Hindlimb muscle (tissue), 1 donor: ENCODE measurements at places on chromosomes 3 and 15. TPM values are rescaled to one million over a fixed set of nuclear protein-coding genes. Genes with fewer than 3 reads are reported as not detected.
A peak's percentile ranks its signal among the peaks of the same experiment; 100 is the strongest.

DNA sequence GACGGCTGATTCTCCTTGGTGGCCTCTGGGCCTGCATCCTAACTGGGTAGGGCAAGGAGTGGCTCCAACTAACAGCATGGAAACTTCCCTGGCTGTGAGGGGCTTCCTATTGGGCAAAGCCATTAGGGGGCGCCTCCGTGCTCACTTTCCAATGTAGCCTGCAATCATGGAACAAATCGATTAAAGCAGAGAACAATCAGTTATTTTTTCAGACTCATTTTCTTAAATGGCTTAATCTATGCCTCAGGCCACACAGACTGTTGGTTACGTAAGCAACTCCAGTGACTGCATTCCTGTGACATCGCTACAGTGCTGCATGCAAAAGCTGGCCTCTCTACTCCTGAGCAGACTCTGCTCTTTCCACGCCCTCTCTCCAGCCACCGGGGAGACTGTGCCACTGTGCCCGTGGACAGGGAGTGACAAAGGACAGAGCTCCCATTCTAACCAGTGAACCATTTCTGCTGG is 278.9 kb downstream of the KLF13 start:
- DNase-seq: no peak

DNA sequence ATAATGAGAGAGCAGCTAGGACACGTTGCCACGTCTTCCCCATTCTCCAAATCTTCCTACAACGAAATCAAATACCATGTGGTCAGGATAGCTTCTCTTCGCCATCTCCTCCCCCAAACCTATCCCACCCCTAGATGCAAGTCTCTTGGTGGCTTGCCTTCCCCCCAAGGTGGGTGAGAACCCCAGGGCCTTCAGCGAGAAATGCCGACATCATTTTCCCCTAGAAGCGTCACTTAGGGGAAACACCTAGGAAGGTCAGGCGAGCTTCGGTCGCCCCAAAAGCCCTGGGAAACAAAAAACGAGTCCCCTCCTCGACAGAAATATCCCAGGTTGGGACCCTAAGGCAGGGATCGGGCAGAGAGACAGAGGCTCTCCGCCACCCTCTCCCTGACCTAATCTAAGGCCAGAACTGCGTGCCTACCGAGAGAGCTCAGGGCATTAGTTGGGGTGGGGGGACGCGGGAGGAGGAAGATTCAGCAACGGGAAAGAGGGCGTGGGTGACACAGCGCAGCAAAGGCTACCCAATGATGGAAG is 502 bp downstream of the DPH3 start:
- DNase-seq: no peak

- no peak for DNase-seq
Measured at GRCh38 chr15:28023933-28024888, 74.9 kb downstream of the OCA2 start.

Gene TP63
- 17.1 TPM for polyA plus RNA-seq

Gene SNTN
- polyA plus RNA-seq: not detected

DNA sequence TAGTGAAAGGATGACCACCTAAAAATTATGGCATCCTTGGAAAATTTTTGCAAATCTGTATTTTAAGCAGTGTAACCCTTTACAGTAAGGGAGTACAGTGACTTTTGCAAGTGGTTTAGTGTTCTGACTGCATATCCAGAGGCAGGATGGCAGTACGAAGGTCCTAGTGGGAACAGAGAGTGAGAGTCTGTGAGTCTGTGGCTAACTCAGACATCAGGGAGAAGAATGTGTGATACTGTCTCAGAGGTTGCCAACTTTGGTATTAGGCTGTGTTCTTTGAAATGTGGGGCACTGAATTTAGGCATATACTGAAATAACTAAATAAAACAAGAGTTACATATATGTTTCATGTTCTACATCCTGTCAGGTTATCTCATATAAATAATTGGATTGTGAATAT is 25.7 kb downstream of the PRKCI start:
- DNase-seq: no peak

- no peak for DNase-seq
Measured at GRCh38 chr3:4983739-4984510, 4.7 kb downstream of the BHLHE40 start.

Gene PLAAT1
- 21.1 TPM for polyA plus RNA-seq

DNA sequence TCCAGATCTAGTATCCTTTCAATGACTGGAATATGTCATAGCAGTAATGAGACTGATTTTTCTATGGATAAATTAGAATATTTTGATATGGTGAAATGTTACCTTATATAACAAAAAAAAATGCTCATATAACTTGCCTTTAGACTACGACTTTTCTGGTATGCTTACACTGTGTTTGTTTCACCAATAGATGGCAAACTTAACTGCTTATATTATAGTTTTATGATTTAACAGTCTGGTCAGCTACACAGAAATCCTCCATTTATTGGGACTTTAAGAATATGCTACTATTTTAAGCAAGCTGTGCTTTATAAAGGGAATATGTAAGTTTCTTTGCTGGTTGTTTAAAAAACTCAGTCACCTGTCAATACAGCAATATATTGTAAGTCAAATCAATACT is 205.6 kb downstream of the VGLL3 start:
- DNase-seq: no peak

Gene STRIT1
- polyA plus RNA-seq: 24.2 TPM

- no peak for DNase-seq
Measured at GRCh38 chr3:100001526-100002270, 112.6 kb downstream of the FILIP1L start.

GRCh38 chr3:139006051-139006716 is at the start of gene PRR23A:
Gene PRR23A, minus strand, starts transcription at chr3:139006268. Its CDS starts 0 bp downstream, at chr3:139006268.
- no peak for DNase-seq

- DNase-seq: no peak
Measured at GRCh38 chr3:139933766-139934165, 1.2 kb upstream of the CLSTN2 start.

DNA sequence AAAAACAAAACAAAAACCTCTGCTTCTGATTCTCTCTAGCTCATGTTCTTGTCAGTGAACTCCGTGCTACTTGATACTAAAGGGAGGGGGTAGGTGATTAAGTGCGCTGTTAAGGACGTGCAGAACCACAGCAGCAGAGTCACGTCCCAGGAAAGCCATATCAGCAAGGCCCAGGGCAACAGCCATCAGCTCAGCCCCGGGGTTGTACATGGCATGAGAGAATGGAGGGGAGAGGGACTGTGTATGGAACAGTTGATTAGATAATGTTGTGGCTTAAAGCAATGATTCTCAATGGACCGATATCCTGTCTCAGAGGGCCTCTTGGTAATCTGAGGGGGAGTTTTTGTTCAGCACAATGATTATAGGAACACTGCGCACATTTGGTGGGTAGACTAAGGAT is 27.6 kb downstream of the C2CD4A start:
- DNase-seq: no peak

Gene LRRC2
- 5.9 TPM for polyA plus RNA-seq

- DNase-seq: no peak
Measured at GRCh38 chr3:167773584-167773983, 38.1 kb downstream of the SERPINI1 start.

Gene SMCO1
- polyA plus RNA-seq: 1.5 TPM

DNA sequence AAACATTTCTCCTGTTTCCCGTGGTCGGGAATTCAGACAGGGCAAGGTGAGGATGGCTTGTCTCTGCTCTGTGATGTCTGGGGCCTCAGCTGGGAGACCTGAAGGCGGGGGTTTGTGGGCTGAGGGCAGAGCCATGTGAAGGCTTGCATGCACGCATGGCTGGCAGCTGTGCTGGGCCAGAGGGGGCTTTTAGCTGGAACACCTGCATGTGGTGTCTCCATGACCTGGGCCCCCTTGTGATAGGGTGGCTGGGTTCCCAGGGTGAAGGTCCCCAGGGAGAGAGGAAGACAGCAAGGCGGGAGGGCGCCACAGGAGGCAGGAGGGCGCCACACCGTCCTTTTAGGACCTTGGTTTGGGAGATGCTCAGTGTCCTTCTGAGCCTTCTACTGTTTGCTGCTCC is 101.6 kb upstream of the PRR23E start:
- no peak for DNase-seq

- no peak for DNase-seq
Measured at GRCh38 chr3:62928256-62928655, 53.0 kb upstream of the CADPS start.

DNA sequence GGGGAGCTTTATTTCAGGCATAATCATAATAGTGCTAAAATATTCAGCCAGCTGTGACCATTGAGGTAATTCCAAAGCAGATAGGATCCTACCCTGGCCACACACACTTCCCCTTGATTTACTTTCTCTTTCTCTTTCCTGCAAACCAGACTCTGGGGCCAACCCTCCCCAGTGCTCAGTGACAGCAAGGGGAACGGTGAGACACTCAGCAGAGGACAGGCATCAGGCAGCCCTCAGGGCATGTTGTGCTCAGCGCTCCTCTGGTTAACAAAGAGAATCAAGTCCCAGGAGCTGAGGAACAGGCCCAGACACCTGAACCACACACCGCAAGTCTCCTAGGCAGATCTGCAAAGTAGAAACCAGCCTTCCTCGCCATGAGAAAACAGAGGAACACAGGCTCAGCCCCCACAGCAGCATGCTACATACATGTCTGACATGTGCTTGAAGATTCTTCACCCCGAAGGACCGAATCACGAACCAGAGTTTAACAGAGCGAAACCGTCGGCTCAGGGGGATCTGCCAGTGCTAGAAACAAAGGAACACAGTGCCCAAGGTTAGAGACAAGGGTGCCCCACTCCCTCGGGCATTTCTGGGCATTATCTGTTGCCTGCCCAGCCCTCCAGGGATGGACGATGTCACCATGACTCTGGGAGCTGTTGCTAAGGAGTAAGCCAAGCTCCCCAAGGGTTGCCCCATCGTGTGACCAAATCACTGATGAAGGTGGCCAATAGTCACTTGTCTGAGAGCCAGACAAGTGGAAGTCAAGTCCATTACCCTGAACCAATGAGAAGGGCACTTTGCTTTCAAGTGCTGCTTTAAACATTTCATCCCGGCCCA is 17.5 kb downstream of the HDC start:
- DNase-seq: peak; percentile 4

DNA sequence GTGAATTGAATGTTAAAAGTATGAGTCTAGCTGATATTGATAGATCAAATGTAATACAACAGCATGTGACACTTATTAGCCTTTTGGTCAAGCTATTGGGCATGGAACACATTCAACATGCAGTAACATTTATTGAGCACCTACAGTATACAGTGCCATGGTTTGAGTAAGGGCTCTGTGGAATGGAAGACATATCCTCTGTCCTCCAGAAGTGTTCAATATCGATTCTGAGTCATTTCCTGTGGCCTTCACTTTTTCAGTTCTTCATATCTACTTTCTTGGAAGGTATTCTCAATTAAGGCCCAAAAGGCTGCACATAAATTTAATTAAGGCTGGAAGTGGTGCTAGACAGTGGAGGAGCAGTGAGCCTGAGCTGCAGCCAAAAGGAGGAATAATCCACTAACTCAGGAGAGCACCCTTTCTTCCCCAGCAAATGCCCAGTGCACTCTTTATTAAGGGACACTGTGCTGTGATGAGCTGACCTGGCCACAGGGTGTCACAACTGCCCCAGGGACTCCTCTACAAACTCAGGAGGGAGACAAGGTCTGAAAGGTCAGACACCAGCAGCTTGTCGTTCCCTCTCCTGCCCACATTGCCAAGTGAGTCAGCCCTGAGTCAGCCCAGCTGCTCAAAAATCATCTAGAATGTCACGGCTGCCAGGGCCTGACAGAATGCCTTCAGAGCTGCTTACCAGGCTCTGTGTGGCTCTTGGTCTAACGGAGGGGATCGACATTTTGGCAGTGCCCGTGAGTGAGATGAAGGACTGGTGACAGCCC is 544.8 kb downstream of the AGBL1 start:
- peak; percentile 47 for DNase-seq

Gene ST3GAL6
- 5.7 TPM for polyA plus RNA-seq

GRCh38 chr3:127986803-127987202 is 65.4 kb upstream of the SEC61A1 start:
- DNase-seq: no peak

GRCh38 chr15:63677778-63678177 is 80.6 kb downstream of the FBXL22 start:
- DNase-seq: no peak

- DNase-seq: no peak
Measured at GRCh38 chr3:54132685-54133084, 10.3 kb downstream of the CACNA2D3 start.

DNA sequence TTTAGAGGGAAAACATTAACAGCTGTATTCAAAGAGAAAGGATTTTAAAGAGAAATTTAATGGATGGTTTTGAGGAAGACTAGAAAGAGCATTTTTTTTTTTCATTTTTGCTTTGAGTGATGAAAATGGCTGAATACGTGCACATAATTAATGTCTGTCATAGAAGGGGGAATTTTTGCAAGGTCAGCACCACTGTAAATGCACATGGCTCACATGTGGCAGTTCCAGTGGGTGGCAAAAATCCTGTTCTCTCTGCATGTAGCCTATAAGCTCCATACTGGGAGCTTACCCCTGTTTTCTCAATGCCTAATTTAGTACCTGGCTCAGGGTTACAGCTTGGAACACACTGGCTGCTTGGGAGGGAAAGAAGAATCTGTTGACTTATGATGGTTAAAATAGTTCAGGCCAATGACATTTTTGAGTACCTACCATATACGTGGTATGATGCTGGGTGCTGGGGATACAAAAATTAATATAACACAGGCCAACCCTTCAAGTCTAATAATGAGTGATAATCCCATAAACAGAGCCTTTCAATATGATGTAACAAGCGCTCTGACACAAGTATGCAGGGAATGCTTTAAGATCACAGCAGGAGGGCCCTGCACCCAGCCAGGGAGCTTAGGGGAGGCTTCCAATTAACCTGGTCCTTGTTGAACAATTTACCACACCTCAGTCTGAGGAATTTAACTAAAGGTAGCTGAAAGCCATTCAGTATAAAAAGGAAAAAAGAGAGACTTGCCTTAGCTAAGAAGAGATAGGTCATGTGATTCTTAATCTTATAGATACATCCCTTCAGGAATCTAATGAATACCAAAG is 33.0 kb downstream of the HSPBAP1 start:
- no peak for DNase-seq
